ENCODE measurements at places on chromosomes 6 and 20.

DNA sequence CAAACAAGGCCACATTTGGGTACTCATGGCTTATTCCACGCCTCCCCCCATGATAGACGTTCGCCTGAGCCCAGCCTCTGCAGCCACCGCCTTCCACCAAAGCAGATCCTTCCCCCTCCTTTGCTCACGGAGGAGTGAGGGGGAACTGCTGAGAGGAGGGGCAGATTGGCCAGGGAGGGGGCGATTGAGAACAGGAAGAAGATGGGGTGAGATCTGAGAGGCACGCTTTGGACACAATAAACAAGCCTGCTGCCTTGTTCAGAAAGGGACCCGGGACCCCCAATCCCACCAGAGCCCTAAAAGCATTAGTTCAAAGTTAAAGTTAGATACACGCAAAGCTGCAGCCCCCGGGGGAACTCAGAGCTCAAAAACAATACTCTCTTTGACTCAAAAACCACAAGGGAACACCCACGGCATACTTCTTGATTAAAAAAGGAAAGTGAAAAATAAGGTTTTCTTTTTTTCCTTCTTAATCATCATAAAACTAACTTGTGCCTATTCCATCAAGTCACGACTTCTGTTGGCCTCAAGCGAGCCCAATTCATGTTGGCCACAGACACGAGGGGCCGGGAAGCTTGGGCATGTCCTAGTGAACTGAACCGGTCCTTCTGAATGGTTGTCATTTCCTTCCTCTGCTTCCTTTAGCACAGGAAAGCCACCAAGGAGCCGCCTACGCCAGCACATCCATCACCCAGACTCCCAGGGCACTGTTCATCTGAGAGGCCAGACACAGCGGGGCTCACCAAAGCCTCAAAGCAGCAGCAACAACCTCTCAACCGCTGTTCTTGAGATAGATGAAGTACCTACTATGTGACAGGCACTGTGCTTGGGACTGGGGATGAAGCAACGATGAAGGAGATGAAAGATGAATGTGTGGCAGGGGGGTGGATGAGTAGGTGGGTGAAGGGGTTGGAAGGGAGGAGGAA is 44.7 kb downstream of the NFATC2 start:
- peak; percentile 56 for DNase-seq

DNA sequence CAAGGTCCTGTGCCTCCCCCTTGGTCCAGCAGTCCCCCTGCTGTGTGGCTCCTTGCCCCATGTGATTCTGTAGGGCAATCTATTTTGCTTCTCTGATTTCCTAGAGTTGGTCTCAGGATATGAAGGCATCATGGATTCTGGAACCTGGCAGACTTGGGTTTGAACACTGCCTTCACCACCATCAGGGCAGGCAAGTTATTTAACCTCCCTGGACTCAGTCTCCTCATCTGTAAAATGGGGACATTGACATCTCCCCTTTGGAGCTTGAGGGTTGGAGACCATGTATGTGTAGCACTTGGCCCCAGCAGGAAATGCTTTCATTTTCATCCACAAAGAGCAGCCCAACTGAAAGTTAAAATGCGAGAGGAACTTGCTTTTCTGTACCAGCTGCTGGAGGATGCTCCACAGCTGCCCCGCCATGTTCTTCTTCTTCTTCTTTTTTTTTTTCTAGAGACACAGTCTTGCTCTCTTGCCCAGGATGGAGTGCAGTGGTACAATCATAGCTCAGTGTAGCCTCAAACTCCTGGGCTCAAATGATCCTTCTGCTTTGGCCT is 6.7 kb downstream of the TOX2 start:
- no peak for DNase-seq

DNA sequence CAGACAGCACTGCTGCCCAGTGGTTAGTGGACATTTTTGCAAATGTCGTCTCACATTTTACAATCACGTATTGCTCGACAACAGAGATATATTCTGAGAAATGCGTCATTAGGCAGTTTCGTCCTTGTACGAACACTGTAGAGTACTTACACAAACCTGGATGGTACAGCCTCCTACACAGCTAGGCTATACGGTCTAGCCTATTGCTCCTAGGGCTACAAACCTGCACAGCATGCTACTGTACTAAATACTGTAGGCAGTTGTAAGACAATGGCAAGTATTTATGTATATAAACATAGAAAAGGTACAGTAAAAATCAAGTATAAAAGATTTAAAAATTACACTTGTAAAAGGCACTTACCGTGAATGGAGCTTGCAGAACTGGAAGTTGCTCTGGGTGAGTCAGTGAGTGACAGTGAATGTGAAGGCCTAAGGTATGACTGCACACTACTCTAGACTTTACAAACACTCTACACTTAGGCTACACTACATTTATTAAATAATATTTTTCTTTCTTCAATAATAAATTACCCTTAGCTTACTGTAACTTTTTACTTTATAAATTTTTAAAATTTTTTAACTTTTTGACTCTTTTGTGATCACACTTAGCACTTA is 43.1 kb downstream of the ALDH5A1 start:
- DNase-seq, result no peak

DNA sequence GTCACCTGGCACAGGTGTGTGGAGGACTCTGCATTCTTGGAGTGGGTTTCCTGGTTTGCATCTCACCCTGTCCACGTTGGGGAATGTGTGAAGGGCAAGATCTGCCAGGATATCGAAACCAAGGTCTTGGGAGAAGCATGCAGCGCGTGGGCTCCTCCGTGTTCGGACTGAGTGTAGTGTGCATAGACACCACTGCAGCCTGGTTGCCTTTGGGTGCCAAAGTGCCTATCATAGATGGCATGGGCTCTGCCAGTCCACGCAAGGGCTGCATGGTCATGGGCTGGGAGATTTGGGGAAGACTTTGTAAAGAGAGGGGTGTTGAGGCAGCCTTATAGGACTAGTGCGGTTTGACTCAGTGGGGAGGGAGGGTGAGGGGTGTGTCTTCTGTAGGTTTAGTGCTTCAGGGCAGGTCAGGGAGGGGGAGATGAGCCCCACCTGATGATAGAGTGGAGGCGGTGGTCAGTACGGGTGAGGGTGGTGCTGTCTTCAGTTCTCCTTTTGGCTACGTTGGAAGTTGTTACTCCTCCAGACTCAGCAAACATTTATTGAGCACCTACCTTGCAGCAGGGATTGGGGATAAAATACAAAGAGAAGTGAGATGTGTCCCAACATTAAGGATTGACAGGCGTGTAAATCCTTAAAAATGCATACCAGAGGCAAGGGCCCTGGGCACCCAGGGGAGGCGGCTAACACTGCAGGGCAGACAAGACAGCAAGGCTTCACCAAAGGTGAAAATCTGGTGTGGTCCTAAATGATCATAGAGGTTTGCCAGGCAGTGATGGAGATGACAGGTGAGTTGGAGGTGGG is 28.3 kb downstream of the DUSP22 start:
- DNase-seq, result no peak

- DNase-seq, result no peak
Measured at GRCh38 chr6:170208182-170208601, 82.7 kb downstream of the DLL1 start.

DNA sequence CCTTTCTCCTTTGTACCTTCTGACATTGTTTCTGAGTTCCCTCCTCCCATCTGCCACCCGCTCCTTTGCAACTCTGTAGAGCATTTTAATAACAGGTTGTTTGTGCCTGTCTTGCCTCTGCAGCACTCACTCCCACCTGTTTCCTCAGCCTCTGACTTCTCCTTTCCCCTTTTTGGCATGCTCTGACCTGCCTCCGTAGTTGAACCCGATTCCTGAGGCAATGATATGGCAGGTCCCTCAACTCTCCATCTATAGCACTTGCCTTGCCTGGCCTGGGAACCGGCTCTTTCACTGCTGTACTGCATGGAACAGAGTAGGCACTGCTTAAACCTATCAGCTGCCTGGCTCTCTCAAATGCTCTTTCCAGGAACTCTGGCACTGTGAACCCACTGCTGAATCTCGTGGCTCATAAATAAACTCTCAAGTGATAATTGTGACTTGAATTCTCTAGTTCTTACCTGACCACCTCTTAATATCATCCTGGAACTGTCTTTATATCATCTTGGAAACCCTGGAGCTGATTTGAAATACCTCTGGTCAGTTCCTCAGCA is 50.3 kb downstream of the UTRN start:
- no peak for DNase-seq

- DNase-seq, result no peak
Measured at GRCh38 chr6:52130440-52130839, 43.0 kb upstream of the PKHD1 start.

GRCh38 chr6:93182938-93183479 is 236.3 kb downstream of the EPHA7 start:
- no peak for DNase-seq

GRCh38 chr6:132964868-132965382 is 150.6 kb downstream of the RPS12 start:
- no peak for DNase-seq

GRCh38 chr6:159819932-159820640 is 20.0 kb downstream of the PNLDC1 start:
- DNase-seq, result peak; percentile 42

GRCh38 chr6:147149092-147149491 is 55.1 kb upstream of the STXBP5 start:
- no peak for DNase-seq

DNA sequence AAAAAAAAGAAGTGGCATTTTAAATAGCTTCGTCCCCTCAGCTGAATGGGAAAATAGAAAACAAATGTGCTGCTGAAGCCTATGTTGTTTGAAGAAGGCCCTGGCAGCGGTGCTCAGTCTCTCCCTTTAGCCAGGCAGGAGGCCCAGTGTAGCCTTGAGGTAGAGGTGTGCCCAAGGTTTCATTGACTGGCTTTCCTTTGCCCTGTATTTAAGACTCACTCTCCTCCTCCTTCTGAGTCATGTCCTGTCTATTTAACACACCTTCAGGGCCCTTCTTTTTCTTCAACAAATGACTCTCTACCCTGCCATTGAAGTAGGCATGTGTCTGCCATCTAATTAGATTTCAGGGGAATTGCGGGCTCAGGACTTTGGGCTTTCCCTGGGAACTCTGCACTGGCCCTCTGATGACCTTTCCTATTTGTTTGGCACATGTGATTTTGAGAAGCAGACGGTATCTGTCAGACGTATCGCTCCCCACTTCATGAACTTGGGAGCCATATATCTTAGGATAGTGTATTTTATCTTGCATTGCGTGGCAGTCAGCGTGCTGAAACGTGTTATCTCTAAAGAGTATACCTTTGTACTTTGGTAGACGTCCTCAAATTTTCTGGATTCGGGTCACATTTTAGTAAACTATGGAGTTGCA is 4.3 kb downstream of the TJAP1 start:
- DNase-seq, result no peak

GRCh38 chr6:102981490-102982015 is 1588.0 kb downstream of the GRIK2 start:
- no peak for DNase-seq

DNA sequence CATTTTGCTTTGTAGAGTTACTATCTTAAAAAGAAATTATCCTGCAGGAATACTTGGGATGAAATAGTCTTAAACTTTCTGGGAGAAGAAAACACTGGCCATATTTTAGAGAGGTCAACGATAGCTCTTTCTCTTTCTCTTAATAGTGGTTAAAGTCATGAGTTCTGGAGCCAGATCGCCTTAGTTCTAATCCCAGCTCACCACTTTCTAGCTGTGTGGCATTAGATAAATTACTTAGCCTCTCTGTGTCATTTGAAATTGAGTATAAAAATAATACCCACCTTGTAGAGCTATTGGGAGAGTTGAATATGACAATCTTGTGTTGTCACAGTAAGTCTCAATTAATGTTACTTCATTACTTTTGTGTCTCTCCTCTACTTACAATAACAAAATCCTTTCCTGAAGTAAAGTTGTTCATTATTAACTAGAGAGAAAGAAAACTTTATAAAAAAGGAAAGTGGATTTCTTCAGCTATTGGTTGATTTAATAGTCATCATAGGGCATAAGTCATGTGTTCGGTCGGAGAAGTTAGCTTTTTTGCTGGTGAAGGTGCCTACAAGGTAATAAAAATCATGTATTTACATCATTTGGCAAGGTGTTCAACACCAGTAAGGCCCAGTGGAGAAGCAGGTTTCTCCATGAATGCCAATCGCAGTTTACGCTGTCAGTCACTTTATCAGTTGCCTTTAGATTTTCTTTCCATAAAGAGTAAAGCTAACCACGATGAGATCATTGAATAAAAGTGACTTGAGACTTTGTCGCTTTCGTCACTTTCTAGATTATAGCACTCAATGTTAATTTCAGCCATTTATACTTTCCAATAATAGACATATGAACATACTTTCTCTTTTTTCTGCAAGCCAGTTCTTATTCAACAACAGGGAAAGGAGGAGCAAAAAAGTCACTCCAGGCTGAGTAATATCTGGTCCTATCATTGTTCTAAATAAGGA is 2.0 kb downstream of the NEDD9 start:
- no peak for DNase-seq

DNA sequence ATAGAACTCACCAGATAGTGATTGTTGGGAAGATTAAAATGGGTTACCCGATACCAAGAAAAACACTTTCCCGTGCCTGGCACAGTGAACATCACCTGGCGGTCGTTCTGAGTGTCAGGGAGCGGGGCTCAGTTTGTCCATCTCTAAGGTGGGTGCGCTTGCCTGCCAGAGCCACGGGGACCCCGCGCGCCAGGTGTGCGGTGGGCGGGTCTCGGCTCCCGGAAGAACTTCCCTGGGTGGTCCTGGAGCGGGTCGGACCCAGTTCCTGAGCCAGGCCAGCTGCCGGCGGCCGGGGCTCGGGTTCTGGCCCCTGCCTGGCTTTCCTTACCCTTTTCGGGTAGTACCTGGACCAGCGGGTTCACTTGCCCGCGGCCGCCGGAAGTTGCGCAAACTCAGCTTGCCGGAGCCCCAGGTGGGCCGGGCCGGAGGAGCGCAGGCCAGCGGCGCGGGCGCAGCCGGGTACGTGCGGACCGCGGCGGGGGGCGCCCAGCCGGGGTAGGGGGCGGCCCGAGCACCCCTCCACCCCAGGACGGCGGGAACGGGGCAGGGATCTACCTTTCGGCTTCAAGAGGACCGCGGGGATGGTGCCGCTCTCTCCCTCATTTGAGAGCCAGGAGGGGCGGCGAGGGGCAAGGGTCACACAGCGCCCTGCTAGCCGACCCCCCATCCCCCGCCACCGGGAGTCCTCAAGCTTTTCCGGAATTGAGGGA is 7.5 kb downstream of the FAM110A start:
- DNase-seq, result peak; percentile 21

- no peak for DNase-seq
Measured at GRCh38 chr6:6870921-6871320, 236.8 kb upstream of the RREB1 start.

- DNase-seq, result no peak
Measured at GRCh38 chr6:168784426-168784825, 343.4 kb downstream of the SMOC2 start.

GRCh38 chr6:169162752-169163407 is 90.8 kb downstream of the THBS2 start:
- DNase-seq, result no peak

DNA sequence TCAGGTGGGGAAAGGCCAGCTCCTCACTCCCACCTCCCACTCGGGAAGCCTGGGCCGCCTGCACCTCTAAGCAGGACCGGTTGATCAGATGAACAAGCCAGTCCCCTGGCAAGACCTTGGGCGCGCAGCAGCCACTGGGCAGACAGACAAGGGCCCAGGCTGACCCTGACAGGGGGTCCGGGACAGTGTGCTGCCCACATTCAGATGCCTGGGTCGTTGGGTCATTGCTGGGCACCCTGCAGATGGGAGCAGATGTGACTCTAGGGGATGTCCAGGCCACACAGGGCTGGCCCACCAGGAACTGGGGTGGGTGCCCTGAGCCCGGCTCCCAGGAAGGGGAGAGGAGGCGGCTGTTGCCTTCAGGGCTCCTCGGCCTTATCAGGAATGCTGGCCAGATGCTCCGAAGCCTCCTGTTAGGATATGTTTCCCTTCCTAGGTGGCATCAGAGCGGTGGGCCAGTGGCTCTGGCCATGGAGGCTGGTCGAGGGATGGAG is 17.3 kb upstream of the FRMD1 start:
- DNase-seq, result no peak

Measured in CD4-positive, alpha-beta T cell treated with Interleukin-12 subunit alpha and Interleukin-12 subunit beta, for 1 hour (primary cell).